ENCODE measurements at places on chromosomes 2 and 18.

- DNase-seq, result no peak
Observed at GRCh38 chr2:241082341-241083090, 19.6 kb downstream of the MTERF4 start.

- no peak for DNase-seq
Observed at GRCh38 chr2:10759151-10759714, 37.8 kb downstream of the ATP6V1C2 start.

DNA sequence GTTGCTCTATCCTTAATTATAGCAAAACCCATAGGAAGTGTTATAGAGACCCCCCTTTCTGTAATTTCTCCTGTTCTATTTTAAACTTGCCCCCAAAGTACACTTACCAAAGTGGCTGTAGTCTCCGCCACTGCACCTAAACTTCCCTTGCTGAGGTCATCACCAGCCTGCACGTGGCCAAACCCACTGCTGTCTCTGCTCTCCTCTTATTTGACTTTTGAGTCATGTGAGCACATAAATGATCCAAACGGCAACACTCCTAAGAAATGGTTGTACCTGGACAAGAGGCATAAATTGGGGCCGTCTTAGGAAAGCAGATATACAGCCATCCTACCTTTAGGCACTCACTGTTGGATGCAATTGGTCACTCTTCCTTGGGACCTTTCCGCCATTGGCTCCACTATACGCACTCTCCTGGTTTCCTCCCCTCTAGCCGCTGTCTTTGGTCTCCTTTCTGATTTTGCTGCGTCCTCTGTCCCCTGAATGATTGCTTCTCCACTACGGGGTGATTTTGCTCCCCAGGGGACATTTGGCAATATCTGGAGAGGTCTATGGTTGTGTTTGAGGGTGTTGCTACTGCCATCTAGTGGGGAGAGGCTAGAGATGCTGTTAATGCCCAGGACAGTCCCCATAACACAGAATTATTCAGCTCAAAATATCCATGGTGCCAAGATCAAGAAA is 19.2 kb upstream of the IL36G start:
- DNase-seq, result no peak

DNA sequence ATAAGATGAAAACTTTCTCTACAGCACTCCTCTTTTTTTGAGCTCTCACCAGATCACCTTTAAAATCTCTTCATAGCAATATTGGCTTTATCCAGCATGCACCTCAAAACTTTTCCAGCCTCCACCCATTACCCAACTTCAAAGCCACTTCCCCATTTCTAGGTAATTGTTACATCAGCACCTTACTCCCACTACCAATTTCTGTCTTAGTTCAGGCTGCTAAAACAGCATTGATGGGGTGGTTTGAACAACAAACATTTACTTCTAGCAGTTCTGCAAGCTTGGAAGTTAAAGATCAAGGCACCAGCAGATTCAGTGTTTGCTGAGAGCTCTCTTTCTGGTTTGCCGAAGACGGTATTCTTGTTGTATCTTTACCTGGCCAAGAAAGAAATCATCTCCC is 114.0 kb upstream of the SLC39A10 start:
- no peak for DNase-seq

DNA sequence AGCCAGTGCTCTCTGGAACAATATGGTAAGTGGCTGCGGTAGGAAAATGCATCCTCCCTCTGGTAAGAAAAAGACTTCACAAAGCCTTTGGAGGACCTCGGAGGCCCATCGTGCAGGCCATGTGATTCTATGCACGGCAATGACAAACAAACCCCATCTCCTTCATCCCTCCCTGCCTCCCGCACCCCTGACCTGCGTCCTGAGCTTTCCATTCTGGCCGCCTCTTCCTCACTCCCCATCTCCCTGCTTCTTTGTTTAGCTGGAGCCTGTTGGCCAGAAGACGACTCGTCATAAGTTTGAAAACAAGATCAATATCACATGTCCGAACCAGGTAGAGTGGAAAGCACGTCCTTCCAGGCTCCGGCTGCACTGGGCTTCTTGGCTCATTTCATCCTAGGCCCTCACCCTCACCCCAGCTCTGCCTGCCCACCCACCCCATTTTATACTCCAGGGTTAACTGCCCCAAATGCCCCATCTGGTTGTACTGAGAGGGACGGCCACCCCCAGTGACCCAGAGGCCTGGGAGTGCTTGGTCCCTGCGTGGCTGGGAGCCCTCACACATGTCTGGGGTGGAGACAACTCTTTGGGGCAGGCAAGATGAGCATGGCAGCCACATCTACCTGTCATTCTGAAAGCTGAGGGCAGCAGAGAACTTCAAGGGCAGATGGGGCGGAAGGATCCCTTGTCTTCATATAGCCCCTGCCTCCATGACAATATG is 94.0 kb downstream of the PLB1 start:
- no peak for DNase-seq

DNA sequence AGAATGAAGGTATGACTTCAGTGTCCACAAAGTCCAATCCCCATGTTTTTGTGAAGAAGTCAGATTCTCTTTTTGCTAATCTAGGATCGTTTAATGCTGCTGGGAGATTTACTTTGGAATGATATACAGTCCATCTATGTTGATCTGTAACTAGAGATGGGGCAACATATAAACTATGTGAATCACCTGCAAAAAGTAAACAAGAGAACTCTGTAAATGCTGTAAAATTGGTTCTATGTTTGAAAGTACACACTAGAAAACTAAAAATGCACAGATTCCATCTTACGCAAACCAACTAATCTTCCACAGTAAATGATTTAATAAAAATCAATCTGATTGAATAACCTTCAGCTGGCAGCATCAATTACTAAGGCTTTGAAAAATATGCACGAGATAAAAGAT is 37.5 kb downstream of the VPS54 start:
- DNase-seq, result no peak

DNA sequence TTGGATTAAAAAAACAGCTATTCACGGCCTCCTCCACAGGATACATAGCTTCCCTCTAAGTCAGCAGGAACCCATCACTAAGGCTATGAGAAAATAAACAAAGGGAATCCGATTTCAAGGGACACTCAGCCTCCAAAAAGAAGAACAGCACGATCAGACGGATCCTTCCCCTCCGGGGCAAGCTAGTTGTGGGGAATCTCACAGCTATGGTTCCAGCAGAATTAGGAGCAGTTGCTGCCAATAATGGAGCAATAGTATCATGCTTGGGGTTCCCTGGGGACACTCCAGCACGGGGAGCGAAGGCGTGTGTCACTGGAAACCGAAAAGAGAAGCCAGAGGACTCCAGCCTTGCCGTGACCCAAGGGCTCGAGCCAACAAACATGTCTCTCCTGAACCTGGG is 163.1 kb downstream of the TTC32 start:
- no peak for DNase-seq

DNA sequence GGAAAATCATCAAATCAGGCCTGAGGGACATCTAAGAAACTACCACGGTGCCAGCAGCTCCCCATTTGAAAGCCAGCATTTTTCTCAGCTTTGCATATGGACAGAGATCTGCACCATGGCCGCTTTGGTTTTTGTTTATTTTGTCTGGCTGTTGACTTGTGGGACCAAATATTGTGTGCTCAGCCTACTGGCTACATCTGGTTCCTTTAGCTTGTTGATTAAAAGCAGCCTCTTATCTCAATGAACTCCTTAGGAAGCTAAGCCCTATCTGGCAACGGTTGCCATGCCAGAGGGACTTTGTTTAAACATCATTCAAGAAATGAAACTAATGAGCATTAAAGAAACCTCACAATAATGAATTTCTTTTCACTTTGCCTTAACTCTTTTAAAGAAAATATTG is 32.4 kb upstream of the CCDC150 start:
- no peak for DNase-seq

DNA sequence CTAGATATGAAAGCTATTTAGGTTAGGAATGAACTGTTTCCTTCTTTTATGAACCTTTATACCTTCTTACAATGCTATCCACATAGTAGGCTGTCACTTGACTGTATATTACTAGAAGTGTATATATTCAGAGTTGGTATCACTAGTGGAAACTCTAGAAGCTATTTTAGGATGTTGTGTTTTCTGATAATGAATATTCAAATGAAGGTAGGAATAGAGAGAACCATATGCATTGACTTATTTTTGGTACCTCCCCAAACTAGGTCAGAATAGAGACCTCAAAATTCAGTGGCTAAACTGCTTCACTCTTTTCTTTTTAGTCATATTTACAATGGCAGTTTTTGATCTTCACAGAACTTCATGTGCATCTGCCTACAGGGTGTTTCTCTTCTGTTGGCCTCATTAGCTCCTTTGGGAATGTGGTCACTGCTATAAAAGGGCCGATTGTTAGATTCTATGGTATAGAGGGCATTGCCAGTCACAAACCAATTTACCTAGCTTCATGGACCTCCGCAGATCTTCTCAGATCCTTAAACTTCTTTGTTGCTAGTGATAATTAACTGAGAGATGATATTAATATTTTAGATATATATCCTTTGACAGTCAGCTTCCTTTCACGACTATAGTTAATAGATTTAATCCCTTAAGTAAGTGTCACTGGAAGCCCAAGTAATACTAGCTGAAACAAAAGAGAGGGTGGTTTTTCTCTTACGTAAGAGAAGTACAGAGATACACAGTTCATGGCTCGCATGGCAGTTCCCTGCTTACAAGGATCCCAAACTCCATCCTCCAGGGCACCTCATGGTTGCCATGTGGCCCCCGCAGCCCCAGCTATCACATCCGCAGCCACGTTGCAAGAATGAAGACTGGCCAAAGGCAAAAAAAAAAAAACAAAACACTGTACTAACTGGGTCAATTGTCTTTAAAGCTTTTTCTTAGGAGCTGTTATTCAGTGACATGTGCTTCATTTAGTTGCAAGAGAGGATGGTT is 61.0 kb downstream of the TSPYL6 start:
- no peak for DNase-seq

- DNase-seq, result no peak
Observed at GRCh38 chr2:107927034-107927534, 59.2 kb upstream of the SLC5A7 start.

DNA sequence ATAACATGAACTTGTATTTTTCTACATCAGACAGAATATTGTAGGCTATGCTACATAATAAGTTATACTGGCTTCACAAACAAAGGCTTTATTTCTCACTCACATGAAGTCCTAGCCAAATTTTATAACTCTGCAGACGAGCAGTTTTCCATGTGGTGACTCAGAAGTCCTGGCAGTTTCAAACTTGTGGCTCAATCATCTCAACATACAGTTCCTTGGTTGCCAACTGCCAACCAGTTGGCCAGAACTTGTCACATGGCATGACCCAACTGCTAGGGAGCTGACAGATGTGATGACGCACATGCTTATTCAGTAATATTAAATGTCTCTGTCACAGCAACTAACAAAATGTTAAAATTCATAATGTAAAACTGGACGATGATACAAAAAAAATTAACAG is 63.8 kb upstream of the ZC3H15 start:
- DNase-seq, result no peak

Data from pancreas (tissue), 10 donors.